ENCODE measurements at places on chromosomes 6 and 20. TPM values are rescaled to one million over a fixed set of nuclear protein-coding genes. Genes with fewer than 3 reads are reported as not detected.

Gene C2
- total RNA-seq = 1.5 TPM

- no peak for DNase-seq
Measured at GRCh38 chr20:49272654-49273053, 5.2 kb downstream of the ZNFX1 start.

Gene EYS
- total RNA-seq = not detected

- peak; percentile 76 for DNase-seq
Measured at GRCh38 chr6:169263836-169264608, 10.4 kb upstream of the THBS2 start.

Gene LY6G6C
- not detected for total RNA-seq

DNA sequence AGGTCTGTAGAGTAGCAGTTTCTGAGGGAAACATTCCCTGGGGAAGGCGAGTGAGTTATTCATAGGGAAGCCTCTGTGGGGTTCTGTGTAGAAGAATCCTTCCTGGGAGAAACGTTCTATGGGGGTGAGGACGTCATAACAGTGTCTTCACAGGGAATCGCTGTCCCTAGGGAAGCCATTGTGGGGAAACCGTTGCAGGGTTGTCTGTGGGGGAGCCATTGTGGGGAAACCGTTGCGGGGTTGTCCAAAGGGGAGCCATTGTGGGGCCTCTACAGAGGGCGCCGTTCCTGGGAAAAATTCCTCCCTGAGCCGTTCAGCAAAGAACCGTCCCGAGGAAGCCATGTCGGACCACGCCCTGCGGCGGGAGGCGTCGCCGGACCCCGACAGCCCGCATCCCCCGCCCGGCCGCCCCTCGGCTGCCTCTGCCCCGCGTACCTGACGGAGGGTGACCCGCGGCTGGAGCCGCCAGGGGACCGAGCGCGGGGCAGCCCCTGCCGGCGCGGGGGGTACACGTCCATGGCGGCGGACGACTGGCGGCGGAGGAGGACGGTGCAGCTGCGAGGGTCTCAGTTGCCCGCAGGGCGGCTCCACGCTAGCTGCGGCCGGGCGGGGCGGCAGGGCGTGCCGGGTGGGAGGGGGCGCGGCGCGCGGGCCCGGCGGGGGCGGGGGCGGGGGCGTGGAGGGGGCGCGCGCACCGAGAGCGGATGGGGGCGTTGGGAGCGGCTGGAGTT lies at the start of gene DNAAF9:
Gene DNAAF9, minus strand, starts transcription at position 630 of the 731 bp plus-strand sequence. Its CDS starts 112 bp downstream, at position 518.
- peak; percentile 67 for DNase-seq

Gene AKAP12
- 380 TPM for total RNA-seq

DNA sequence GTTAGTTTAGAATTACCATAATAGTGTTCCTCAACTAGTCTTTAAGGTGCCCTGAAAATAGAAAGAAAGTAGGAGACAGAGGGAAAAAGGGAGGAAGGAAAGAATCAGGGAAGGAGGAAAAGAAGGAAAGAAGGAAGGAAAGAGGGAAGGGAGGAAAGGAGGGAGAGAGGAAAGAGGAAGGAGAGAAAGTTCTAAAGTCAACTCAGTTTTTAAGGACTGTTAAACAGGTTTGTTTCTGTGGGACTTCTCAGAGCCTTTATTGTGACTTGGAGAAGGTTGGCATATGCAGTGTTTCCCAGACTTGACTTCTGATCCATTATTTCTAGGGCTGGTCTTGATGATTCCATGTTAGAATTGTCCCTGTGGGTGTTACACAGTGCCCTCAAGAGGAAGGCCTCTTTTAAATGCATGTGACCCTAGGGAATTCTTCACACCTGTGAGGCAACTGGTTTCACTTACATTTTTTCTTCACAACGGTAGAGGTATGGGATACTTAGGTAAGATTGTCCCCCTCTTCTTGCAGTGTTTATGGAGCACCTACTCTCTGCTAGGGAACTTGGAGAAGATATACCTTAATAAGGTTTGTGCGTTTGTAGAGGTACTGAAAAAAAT lies 132.7 kb upstream of the GMDS start:
- no peak for DNase-seq

DNA sequence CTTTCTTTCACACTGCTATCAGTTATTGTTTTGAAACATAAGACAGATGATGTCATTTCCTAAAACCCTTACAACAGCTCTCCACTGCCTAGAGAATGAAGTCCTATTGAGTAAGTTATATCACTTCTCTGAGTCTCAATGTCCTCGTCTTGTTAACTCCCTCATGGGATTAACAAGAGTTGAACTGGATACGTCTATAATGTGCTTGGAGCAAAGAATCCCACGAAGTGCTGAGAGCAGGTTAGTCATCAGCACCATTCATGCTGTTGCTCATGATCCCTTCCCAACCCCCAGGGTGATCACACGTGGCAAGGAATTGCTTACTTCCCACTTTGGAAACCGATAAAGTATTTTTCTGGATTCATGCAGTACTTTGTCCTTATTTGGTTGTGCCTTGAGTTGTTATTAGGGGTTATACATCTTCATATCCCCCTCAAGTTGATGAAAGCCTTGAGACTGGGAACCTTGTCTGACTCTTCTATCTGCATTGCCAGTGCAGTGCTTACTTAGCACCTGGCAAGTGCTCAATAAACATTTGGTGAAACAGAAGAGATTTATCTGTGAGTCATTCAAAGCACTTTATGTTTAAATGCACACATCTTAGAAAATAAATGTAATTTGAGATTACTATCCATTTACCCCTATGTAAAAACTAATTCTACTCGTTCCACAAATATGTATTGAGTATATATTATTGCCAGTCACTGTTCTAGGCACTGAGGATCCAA lies 487.5 kb downstream of the EPM2A start:
- DNase-seq = peak; percentile 64

Gene SAMD10
- 1.2 TPM for total RNA-seq

DNA sequence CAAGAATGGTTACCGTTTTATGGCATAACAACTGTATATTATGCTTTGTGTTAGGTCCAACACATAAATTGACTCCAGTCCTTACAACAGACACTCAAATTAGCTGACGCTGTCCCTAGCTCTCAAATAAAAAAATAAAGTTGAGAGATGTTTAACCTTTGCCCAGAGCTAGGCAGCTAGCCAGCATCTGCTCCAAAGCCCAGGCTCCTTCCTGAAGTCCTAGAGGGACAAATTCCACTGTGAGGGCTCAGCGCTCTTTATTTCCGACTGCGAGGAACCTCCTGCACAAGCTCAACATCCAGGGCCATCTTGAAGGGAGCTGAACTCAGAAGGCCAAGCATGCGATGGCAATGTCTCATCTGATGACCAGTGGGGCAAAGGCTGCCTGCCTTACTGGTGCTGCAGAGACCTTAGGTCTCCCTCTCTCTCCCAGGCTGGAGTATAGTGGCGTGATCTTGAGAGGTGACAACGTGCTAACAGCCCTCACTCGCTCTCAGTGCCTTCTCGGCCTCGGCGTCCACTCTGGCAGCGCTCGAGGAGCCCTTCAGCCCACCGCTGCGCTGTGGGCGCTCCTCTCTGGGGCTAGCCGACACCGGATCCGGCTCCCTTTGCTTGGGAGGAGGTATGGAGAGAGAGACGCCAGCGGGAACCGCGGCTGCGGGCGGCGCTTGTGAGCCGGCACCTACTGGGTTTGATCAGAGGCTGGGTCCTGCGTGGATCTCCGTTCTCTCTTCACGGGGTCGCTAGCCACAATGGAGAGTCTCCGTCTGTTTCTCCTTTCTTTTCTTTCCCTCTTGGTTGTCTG lies 24.7 kb upstream of the GFOD1 start:
- no peak for DNase-seq

DNA sequence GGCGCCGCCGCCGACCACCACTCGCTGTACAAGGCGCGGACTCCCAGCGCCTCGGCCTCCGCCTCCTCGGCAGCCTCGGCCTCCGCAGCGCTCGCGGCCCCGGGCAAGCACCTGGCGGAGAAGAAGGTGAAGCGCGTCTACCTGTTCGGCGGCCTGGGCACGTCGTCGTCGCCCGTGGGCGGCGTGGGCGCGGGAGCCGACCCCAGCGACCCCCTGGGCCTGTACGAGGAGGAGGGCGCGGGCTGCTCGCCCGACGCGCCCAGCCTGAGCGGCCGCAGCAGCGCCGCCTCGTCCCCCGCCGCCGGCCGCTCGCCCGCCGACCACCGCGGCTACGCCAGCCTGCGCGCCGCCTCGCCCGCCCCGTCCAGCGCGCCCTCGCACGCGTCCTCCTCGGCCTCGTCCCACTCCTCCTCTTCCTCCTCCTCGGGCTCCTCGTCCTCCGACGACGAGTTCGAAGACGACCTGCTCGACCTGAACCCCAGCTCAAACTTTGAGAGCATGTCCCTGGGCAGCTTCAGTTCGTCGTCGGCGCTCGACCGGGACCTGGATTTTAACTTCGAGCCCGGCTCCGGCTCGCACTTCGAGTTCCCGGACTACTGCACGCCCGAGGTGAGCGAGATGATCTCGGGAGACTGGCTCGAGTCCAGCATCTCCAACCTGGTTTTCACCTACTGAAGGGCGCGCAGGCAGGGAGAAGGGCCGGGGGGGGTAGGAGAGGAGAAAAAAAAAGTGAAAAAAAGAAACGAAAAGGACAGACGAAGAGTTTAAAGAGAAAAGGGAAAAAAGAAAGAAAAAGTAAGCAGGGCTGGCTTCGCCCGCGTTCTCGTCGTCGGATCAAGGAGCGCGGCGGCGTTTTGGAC lies 2.0 kb downstream of the SOX4 start:
- peak; percentile 60 for DNase-seq

- no peak for DNase-seq
Measured at GRCh38 chr20:24609757-24610156, 140.3 kb downstream of the SYNDIG1 start.

Gene CLIC5
- total RNA-seq = not detected

Gene TRAPPC3L
- total RNA-seq = not detected

Measured in Daoy (cell line).